ENCODE measurements at places on chromosomes 1 and 21.

GRCh38 chr1:167148421-167148820 lies 54.5 kb downstream of the STYXL2 start:
- no peak for DNase-seq

DNA sequence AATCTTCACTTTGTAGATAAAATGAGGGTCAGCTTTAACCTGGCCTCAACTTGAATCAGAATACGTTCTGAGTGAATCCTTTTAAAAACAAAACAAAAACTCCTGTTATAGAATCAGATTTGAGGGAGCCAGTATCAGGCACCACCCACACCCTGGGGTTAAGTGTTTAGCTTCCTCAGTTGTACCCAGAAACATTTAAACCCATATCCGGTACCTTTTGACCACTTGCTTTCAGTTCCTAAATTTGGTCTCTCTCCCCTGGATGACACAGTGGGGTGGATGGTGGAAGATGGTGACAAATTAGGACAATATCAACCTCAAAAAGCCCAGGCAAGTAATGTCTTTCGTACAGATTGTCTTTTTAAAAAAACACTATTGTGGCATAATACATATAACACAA lies 10.4 kb downstream of the KLHDC7A start:
- no peak for DNase-seq

- DNase-seq: no peak
Observed at GRCh38 chr21:27034796-27035195, 67.9 kb upstream of the ADAMTS5 start.

DNA sequence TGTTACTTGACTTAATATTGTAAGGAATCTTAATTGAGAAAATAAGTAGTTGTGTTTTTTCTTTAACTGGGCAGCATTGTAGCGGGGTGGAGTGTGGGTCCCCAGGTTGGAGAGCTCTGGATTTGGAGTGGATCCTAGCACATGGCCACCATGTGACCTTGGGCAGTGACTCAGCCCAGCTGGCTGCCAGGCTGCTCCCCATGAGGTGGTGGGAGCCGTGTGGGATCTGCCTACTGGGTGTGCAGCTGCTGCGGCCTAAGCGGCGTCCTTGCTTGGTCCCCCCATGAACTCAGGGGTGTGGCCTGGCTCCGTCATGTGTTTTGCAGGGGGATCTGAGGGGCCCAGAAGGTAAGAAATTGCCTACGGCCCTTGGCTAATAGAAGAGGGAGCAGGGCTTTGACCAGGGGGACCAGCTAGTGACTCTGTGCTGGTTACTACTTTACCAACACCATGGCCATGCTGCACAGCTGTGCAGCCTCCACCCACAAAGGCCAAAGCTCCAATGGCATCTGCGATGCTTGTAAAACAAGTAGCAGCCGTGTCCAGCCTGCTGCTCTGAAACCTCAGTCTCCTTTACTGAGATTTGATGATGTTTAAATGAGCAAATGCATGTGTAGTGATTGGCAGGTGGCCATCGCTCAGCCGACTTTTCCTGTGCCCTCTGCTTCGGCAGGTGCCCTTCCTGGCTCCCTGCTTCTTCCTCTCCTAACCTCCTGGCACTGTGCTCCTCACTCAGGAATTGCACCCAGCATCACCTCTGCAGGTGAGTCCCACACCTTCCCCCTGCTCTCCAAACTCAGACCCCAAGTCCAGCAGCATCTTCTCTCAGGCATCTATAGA lies 68.3 kb downstream of the ADARB1 start:
- DNase-seq: no peak

GRCh38 chr1:94118471-94118870 lies 2.5 kb downstream of the ABCA4 start:
- DNase-seq: no peak

DNA sequence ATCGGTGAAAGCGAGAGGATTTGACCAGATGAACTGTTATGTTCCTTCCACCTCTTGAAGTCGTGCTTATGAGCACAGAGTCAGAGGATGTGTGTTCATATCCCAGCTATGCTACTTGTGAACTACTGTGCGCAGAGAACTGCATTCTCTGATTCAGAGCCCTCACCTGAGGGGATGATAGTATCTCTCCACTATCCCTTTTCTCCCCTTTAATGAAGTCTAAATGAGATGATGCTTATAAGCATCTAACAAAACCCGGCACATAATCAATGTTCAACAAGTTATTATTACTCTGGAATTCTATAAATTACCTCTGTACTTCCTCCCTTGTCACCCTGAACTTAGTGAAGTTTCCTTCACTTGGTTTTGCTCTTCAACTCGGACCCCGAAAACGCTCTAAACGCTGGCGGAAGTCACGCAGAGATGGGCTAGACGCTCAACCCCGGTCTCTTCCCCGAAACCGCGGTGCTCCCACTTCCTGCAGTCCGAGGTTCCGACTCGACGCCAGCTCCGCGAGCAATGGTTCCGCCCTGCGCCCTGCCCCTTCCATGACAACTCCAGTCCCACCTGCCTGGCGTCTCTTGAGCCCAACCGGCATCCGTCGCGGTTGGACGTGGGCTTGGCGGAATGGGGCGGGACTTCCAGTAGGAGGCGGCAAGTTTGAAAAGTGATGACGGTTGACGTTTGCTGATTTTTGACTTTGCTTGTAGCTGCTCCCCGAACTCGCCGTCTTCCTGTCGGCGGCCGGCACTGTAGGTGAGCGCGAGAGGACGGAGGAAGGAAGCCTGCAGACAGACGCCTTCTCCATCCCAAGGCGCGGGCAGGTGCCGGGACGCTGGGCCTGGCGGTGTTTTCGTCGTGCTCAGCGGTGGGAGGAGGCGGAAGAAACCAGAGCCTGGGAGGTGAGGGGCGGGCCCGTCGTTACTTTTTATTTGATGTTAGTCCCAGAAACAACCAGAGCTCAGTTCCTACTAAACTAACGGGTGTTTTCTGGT lies at the start of gene NUF2:
TSS of gene NUF2 (plus strand) at position 644 of the 995 bp plus-strand sequence. CDS start 4,098 bp downstream, outside the sequence.
- DNase-seq: peak; percentile 94

GRCh38 chr1:222547944-222548671 lies at the start of gene HHIPL2:
HHIPL2 (minus strand) TSS chr1:222548104; CDS start chr1:222548044, 60 bp downstream.
- DNase-seq: no peak

DNA sequence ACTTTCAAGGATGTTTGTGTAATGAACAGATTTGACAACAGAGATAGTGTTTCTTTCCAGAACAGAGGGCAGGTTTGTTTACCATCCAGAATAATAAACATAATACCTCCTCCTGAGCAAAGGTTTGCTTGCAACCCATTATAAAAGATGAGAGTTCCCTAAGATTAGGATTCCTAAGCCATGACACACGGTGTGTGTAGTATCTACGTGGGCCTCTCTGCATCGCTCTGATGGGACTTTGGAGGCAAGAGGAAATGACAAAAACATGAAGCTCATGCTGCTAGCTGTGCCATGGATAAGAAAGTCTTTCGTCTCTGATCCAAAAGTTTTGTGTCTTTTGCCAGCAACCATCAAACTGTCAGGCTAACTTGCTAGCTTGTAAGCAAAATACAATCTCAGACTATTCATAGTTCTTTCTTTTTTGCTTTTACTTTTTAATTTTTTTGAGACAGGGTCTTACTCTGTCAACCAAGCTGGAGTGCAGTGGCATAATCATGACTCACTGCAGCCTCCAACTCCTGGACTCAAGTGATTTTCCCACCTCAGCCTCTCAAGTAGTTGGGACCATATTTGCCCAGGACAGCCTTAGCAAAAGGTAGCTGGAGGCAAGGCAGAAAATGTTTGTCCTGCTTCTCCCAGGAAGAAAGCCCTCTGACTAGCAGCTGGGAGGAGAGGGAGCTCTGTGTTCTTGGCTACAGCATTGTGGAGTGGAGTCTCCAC lies 81.1 kb downstream of the LHX4 start:
- DNase-seq: no peak

DNA sequence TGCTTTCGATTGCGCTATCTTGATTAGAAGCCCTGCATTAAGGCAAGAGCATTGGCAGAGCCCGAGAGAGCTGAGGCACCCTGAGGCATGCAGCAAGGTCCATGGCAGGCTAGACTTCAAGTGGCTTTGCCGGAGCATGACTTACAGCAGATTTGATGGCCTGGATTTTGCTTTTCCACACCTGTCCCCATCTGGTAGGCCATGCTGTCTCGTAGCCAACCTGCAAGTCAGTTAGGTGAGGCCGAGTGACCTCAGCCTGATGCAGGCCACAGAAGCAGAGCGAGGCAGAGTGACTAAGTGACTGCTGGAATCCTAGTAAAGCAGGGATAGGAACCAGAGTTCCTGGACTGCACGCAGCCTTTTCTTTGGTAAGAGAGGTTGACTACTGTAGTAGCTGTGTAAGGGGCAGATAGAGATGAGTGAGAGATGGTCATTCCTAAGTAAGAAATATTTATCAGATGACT lies 148.9 kb downstream of the PBX1 start:
- no peak for DNase-seq

DNA sequence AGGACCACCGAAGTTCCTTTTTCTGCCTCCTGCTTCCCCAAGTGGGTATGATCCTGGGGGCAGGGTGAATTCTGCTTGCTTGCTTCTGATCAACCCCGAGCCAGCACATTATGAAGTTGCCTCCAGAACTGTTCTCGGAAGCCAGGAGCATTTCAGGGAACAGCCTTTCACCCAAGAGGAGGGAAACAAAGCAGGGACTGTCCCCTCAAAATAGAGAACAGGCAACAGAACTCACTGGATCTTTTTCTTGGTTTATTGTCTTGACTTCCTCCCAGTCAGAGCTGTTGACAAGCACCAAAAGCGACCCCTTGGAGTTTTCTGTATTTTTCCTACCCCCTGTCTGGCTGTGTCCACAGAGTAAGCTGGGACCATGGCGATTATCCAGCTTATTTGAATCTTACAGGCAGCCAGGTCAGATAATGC lies 258.3 kb upstream of the SGIP1 start:
- no peak for DNase-seq

DNA sequence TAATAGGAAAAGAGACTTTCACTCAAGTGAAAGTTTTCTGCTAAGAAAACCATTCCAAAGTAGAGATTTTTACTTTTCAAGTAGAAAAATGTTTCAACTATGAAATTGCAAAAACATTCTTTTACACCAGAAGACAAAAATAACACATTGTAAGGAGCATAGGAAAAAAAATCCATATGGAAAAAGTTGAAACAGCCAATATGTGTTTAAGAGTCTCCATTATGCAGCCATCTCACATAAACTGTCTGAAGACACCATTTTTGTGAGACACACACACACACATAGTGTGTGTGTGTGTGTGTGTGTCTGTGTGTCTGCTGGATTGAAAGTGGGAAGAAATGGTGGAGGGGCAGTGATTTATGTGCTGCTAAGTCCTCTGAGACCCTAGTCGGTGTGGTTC lies 162.1 kb downstream of the HHAT start:
- DNase-seq: no peak

DNA sequence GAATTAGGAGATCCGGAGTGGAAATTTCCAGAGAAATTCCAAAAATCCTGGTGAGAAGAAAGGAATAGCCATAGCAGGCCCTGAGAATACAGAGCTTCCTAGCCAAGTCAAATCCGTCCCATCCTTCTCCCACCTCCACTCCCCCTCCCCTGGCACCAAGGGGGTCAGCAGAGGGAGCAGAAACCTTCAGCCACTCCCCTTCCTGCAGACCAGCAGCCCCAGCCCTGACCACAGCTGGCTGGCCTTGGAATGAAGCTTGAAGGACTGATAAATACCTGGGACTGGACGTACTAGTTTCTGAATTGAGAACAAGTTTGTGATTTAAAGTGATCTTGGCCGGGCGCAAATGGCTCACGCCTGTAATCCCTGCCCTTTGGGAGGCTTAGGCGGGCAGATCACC lies 13.8 kb upstream of the RIPPLY3 start:
- no peak for DNase-seq

- no peak for DNase-seq
Observed at GRCh38 chr21:36075171-36075570, 5.3 kb downstream of the CBR1 start.

DNA sequence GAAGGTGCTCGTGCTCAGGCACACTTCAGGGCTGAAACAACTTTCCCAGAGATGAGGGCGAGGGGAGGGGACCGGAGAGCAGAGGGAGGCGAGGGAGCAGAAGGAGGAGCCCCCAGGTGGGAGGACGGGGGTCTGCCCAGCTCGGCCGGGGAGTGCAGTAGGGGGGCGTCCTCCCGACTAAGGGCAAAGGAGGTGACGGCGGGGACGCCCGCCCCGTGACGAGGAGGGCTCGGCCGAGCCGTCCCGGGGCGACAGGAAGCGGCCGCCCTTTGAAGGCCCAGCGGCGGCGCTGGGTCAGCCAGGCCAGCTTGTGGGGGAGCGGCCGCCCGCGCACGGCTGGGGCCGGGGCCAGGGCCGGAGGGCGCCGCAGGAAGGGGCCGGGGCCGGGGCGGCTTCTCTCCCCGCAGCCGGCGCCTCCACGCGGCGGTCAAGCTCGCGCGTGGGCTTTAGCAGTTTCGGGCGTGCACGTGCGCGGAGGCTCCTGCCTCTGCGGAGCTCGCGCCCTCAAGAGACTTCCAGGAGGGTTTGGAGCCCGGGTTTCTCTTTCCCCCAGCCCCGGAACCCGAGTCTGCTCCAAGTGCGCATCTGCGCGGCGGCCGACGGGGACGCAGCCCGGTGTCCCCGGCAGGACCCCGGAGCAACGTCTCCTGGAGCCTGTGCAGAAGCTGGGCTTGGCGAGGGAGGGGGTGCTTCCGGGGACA lies 100.8 kb upstream of the SLC45A1 start:
- no peak for DNase-seq

- no peak for DNase-seq
Observed at GRCh38 chr1:38308780-38309179, 262.2 kb upstream of the POU3F1 start.

DNA sequence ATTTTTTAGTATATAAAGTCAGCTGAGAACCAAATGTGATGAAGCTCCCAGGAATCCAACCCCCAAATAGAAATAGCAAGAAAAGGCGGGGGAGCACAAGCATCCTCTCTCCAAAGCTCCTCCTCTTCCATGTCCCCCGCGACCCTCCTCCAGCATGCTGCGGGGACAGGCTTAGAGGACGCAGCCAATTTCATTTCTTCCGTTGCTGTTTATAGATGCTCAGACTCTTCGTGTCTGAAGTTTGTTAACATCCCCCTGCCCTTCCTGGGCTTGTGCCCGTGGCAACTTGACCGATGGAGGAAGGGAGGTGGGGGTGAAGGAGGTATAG lies 754 bp upstream of the NPPA start:
- no peak for DNase-seq

DNA sequence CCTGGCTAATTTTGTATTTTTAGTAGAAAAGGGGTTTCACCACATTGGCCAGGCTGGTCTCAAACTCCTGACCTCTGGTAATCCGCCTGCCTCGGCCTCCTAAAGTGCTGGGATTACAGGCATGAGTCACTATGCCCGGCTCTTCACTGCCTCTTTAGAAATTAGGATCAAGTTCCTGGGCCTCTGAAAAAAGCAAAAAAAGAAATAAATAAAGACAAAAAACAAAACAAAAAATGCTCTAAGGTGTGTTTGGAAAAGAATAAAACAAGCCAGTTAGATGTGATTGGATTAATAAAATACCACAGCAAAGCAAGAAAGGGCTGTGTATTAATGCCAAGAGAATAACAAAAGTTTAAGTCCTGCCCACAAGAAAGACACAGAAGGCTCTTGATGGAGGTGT lies 4.2 kb upstream of the ABCB10 start:
- DNase-seq: no peak

DNA sequence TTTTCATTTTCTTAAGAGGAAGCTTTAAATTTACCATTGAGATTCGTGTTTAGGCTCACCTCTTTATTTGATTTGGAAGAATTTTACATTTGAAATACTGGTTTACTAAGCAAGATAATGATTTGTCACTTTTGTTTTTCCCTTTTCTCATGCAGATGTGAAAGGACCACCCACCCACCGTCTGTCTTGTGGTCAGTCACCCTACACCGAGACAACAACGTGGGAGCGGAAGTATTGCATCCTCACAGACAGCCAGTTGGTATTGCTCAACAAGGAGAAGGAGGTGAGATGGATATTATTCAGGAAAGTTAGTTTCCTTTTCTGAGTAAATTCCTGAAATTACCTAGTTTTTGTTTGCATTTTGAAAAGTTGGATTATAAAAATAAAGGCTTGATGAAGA lies 189.5 kb downstream of the RASAL2 start:
- DNase-seq: no peak

- DNase-seq: no peak
Observed at GRCh38 chr1:61639608-61640336, 85.2 kb downstream of the TM2D1 start.
